ENCODE measurements at places on chromosomes 6 and 20.

DNA sequence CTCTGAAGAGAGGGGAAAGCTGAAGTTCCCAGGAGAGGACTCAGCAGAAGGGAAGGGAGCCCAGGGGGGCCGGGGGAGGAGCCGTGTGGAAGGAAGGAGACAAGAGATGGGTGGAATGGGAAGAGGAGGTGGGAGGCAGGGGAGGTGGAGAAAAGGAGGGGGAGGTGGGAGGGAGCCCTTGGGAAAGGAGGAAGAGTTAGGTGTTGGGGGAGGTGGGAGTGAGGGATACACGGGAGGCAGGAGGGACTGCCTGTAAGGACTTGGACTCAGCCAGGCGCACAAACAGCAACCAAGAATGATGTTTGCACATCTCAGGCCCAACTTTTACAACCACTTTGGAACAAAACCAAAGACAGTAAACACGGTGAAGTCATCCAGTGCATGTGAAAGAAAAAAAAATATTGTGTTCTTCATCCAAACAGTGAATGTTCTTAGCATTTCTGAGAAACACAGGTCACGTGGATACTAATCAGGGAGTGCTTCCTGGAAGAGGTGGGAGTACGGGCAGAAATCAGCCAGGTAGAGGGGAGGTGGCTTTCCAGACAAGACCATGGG lies 17.4 kb upstream of the LSM14B start:
- no peak for DNase-seq

GRCh38 chr20:62441987-62442539 lies 14.7 kb upstream of the RBBP8NL start:
- DNase-seq = no peak

GRCh38 chr6:34993213-34993612 lies 104.2 kb downstream of the ANKS1A start:
- no peak for DNase-seq

DNA sequence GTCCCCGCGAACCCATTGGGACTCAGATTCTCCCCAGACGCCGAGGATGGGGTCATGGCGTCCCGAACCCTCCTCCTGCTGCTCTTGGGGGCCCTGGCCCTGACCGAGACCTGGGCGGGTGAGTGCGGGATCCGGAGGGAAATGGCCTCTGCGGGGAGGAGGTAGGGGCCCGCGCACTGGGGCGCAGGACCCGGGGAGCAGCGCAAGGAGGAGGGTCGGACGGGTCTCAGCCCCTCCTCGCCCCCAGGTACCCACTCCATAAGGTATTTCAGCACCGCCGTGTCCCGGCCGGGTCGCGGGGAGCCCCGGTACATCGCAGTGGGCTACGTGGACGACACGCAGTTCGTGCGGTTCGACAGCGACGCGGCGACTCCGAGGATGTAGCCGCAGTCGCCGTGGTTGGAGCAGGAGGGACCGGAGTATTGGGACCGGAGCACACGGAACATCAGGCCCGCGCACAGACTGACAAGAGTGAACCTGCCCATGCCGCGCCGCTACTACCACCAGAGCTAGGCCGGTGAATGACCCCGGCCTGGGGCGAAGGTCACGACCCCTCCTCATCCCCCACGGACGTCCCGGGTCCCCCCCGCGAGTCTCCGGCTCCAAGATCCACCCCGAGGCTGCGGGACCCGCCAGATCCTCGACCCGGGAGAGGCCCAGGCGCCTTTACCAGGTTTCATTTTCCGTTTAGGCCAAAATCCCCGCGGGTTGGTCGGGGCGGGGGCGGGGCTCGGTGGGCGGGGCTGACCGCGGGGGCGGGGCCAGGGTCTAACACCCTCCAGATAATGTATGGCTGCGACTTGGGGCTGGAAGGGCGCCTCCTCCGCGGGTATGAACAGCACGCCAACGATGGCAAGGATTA lies 15.7 kb upstream of the HLA-A start:
- peak; percentile 85 for DNase-seq

DNA sequence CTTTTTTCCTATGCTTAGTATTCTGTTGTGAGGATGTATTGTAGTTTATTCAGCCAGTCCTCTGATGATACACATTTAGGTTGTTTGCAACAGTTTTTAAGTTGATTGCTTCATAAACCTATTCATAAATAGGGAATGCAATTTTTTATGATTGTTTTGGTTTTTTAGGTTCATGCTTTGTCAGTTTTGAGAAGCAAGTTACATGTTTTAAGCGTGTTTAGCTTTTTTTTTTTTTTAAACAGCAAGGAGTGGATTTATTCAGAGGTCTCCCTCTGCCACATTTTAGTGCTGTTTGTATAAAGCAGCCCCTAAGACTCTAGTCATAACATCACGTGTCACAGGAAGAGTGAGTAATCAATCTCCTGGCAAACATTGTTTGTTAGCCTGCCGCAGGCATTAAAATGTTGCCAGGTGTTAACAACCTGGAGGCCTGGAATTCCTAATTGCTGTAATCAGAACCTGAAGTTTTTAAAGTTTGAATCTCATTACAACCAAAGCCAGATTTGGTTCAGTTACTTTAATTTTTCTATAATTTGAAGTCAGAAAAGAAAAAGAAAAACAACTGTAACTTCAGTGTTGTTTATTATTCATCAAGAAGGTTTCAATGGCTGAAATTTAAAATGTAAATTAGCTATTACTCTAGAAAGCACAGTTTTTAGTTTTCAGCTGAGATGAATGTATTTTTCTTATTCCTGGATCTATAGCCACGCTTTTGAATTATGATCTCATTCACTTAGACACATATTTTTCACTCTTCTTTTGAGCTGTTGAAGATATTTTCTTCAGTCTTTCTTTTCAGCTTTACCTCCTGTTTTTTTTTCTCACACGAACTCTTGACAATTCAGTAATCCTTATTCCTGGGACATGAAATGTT lies 59.2 kb downstream of the KCNS1 start:
- no peak for DNase-seq

Data from left forelimb (tissue), 1 donor.